NCI-H1436 (cell line): ENCODE measurements at places on chromosomes 11 and 22.
A peak's percentile ranks its signal among the peaks of the same experiment; 100 is the strongest.

GRCh38 chr11:96284917-96285316 is 58.1 kb downstream of the MAML2 start:
- DNase-seq, result no peak

GRCh38 chr11:75208446-75208845 is 32.1 kb upstream of the TPBGL start:
- no peak for DNase-seq

GRCh38 chr22:30649430-30650007 is 13.9 kb downstream of the SLC35E4 start:
- DNase-seq, result no peak

- no peak for DNase-seq
Measured at GRCh38 chr22:48449466-48450187, 1378.0 kb downstream of the BRD1 start.

DNA sequence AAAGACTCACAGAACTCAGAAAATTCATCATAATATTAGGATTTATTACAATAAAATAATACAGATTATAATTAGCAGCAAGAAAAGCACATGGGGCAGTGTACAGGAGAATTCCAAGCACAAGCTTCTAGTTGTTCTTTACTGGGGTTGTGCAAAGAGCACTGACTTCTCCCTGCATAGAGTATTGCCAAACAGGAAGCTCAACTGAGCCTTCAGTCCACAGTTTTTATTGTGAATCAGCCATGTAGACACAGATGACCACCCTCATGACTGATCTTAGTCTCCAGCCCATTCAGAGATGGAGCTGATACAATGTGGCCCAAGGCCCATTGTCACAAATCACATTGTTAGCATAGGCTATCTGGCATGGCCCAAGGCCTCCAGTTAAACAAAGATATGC is 798.9 kb downstream of the KCNA4 start:
- DNase-seq, result no peak

GRCh38 chr11:33753304-33753967 is 17.2 kb upstream of the CD59 start:
- no peak for DNase-seq

GRCh38 chr22:17726928-17727897 is 47.1 kb downstream of the BID start:
- no peak for DNase-seq

DNA sequence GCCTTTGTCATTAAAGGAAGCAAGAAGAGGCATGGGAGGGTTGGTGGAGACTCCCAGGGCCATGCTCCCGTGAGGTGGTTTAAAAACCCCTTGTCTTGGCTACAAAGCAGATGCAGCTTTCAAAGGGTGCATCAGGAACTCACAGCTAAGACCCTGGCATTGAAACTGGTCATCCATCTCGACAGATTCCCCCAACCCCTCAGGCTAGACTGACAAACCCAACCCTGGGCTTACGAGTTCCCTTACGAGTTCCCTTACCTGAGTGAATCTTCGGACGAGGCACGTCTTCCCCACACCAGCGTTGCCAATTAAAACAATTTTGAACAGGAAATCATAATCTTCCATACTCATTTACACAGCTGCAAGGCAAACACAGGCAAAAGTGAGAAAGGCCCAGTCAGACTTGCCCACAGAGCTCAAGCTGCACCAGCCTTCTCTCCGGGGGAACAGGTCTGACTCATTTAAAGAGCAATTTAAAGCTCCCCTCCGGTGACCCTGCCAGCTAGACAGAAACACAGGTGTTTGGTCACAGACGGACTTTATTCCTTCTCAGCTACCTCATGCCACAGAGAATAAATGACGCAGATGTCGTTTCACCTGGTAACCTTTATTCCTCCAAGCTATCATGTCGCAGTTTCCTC is 74.6 kb downstream of the RAB30 start:
- DNase-seq, result peak; percentile 28

DNA sequence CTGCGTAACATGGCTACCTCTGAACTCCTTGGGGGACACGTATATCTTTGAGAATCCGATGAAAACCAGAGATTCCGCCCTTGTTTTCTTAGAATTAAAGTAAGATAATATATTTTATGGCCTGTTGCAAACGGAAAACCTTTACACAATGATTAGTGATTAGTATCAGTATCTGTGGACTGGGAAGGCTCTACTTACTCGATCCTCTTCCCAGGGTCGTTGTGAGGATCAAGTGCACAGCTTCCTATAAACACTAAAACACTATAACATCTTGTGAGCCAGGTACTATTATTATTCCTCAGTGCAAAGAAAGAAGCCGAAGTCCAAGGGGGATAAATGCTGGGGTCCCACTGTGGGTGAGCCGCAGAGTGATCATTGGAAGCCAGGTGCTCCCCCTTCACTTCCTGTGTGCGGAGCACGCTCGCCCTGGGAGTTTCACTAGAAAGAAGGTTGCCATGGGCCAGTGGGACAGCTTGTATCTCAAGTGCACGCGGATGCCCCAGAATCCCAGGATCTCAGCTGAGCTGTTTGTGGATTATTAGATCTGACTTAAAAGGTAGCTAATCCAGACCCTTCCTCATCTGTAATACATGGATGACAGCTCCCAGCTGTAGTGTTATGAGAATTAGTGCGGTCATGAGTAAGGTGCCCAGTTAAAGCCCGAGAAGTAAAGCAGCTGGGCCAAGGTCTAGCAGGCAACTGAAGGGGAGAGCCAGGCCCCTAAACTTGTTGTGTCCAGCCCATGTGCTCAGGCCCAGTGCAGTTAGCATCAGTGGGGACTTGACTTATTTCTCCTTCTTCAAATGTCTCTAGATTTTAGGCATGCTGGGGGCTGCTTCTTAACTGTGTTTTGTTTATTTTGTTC is 839 bp downstream of the CBY1 start:
- DNase-seq, result no peak
